ENCODE measurements at places on chromosomes 7 and 10.

DNA sequence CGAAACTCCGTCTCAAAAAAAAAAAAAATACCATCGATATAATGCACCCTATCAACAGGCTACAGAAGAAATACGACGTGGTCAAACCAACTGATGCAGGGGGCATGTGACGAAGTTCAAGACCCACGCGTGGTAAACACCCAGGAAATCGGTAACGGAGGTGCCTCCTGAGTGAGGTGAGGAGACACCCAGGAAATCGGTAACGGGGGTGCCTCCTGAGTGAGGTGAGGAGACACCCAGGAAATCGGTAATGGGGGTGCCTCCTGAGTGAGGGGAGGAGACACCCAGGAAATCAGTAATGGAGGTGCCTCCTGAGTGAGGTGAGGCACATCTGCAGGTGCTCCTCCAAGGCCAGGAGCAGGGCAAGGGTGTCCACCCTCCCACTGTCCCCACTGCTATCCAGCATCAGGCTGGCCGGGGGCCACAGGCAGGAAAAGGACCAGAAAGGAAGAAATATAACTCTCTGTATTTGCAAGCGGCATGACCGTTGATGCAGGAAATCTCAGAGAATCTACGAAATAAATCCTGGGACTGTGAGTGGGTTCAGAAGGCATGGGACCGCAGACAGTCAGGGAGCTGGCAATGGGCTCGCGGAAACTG, 10.7 kb upstream of the GPR146 start:
- no peak for DNase-seq

GRCh38 chr10:114327537-114328440, 76.5 kb downstream of the AFAP1L2 start:
- no peak for DNase-seq

DNA sequence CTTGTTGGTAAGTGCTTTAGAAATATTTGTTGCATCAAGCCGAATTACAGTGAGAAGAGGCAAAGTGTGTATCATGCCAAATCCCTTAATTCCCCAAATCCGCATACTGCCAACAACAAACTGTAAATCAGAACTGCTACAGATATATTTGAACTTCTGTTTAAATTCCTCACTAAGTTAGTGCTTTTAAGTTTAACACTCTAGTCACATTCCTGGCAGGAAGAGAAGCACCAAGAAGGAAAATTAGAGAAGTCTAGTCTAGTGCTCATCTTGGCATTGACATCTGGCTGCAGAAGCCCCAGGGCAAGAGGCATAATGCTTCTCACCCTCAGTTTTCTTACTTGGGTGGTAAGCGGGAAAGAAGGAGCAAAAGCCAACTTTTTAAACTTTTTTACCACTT, 343.5 kb downstream of the GPR37 start:
- no peak for DNase-seq

DNA sequence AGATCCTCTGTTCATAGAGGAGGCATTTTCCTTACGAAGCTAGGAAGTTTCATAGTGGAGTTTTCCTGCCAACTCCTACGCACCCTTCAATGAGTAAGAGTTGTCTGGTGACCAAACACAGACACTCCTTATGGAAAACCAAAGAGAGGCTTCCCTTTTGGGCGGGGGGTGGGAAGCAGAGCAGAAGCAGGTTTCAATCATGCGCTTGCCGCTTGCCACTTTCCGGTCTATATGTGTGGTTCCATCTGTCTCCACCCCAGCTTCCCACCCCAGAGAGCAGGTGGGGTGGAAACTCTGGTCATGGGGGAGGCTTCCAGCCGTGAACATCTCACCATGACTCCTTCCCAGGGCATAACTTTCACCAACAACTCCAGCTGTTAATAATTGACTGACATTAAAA, 68.8 kb upstream of the GRB10 start:
- DNase-seq = no peak

- DNase-seq = no peak
Measured at GRCh38 chr10:27784272-27784671, 38.7 kb upstream of the MKX start.

DNA sequence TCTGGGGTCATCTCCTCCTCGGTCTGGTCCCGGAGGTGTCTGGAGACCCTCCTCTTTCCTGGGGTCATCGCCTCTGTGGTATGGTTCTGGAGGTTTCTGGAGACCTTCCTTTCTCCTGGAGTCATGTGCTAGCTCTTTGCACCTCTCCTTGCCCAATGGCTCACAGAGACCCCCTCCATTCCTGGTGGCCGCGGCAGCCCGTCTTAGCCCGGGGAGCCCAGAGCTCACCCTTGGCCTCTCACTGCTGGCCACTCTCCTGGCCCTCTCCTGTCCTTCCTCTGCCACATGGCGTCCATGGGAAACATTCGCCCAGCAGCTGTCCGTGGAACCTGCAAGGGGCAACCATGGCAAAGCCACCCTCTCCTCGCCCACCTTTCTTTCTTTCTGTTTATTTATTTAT, 20.2 kb upstream of the FOXL3 start:
- no peak for DNase-seq

DNA sequence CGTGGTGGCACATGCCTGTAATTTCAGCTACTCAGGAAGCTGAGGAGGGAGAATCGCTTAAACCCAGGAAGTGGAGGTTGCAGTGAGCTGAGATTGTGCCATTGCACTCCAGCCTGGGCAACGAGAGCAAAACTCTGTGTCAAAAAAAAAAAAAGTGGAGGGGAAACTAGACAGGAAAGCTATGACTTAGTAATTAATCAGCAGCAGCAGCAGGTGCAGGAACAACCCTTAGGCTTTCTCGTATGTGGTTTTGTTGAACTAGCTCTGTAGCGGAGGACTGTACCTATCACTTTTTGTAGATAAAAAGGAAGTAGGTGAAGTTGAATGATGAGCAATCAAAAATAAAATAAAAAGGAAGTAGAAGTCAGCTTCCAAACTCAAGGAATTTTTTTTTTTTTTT, 76.9 kb upstream of the KMT2C start:
- DNase-seq = no peak

- DNase-seq = no peak
Measured at GRCh38 chr7:137606061-137606674, 240.6 kb downstream of the DGKI start.

- no peak for DNase-seq
Measured at GRCh38 chr10:131041441-131041840, 270.1 kb downstream of the TCERG1L start.

GRCh38 chr10:113412161-113412560, 140.7 kb upstream of the HABP2 start:
- no peak for DNase-seq

DNA sequence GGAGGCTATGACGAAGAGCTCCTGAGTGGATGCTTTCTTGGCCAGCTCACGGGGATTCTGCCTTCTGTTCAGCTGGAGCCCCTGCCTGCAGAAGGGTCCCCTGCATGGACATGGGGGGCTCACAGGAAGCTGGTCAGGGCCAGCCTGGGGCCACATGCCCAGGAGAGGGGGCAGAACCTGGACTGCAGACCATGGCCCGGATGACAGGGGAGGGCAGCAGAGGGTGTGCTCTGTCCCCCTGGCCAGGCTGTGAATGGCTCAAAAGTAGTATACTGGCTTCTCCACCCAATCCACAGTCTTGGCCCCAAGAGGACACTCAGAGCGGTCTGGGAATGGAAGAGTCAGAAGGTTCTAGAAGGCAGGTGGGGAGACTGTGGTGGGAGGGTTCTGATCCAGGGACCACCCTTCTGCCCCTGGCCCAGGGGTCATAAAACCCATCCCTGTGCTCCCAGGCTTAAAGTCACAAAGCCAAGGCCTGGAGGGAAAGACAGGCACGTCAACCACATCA, 40.3 kb downstream of the PPIF start:
- DNase-seq = peak; percentile 49

DNA sequence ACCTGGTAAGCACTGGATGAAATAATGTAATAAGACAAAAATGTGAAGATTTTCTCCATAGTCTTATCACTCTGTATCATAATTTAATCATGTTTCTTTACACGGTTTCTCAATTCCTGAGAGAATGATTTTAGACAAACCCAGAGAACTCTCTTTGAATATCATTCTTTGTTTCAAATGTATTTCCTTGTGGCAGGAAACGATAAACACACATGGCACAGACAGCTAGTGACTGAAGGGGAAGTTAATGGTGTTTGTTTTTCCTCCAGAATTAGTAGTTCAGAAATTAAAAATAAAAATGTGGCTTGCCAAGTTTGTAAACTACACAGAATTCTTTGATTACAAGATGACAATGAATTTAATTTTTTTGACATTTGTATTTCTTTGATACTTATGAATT, 163.7 kb upstream of the PRPS1L1 start:
- DNase-seq = no peak

GRCh38 chr10:72616716-72617115, 9.2 kb downstream of the MICU1 start:
- DNase-seq = no peak

GRCh38 chr10:104548090-104548489, 93.0 kb upstream of the SORCS3 start:
- no peak for DNase-seq

- DNase-seq = no peak
Measured at GRCh38 chr7:112981966-112982365, 104.7 kb downstream of the GPR85 start.

DNA sequence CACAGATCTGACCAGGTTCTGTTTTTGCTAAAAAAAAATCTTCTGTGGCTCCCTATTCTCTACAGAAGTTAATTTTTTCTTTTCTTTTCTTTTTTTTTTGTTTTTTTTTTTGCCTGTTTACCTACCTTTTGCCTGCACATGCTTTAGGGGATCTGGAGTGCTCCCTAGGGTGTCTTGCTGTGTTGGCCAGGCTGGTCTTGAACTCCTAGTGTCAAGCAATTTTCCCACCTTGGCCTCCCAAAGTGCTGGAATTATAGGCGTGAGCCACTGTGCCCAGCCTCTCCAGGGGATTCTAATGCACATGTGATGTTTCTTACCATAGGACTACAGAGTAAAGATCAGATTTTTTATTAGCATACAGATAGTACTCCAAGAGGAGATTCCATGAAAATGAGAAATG, 10.6 kb downstream of the CCSER2 start:
- no peak for DNase-seq

DNA sequence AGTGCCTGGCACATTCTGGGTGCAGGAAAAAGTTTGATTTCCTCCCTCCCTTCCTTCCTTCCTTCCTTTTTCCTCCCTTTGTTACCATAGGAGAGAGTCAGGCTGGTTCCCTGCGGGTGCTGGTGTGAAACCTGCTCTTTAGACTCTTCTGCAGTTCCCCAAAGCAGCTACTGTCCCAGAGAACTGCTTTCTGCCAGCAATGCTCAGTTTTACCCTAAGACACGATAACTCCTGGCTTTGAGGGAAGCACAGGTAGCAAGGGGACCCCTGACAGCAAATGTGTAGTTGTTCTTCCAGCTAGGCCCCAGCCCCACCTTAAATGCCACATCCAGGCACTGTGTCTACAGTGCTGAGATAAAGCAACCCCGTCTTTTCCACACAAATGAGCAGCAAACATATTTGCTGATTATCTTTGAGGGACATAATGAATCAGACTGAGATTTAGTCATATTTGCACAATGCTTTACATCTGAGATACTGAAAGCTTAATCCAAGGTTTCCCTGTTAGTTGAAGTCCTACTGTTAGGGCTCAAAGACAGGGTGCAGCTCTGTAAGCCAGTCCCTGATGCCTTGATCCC, 55.5 kb downstream of the MET start:
- DNase-seq = no peak

GRCh38 chr7:50359995-50360925, 55.7 kb downstream of the IKZF1 start:
- DNase-seq = no peak
